A549 treated with ZK216348 at 1 μM for 4 hours (cell line): ENCODE measurements at places on chromosomes 12 and 14. TPM values are rescaled to one million over a fixed set of nuclear protein-coding genes. Genes with fewer than 3 reads are reported as not detected.

Gene SDSL
- 17.6 to 33.8 TPM (median 26.2 TPM) in 5 replicates for total RNA-seq

Gene PMEL
- 0.38 to 1.3 TPM (median 0.74 TPM) in 5 replicates for total RNA-seq

Gene CHMP4A
- 76.7 to 107 TPM (median 84.4 TPM) in 5 replicates for total RNA-seq

Gene OTX2
- not detected in 5 replicates for total RNA-seq

Gene FAIM2
- total RNA-seq = 0.09 TPM in 1 of 5 replicates, not detected in the others
